ENCODE measurements at places on chromosomes 2 and 18.
A peak's percentile ranks its signal among the peaks of the same experiment; 100 is the strongest.

GRCh38 chr2:8661235-8661634, 20.6 kb upstream of the ID2 start:
- no peak for DNase-seq

DNA sequence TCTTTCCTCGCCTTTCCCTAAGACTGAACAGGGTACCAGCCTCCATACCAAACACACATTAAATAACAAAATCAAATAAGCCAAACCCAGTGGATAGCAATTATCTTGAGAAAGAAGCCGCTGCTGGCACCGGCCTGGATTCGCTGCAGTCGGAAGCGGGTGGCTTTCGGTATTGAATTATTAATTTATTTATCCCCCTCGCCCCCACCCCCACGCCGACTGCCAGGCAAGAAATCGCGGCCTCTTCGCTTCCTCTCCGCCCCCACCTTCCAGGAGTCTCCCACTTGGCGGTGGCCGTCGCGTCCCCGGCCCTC, 370 bp upstream of the ZNF804A start:
- DNase-seq, result no peak

- DNase-seq, result no peak
Measured at GRCh38 chr2:163736433-163737189, 803 bp upstream of the FIGN start.

DNA sequence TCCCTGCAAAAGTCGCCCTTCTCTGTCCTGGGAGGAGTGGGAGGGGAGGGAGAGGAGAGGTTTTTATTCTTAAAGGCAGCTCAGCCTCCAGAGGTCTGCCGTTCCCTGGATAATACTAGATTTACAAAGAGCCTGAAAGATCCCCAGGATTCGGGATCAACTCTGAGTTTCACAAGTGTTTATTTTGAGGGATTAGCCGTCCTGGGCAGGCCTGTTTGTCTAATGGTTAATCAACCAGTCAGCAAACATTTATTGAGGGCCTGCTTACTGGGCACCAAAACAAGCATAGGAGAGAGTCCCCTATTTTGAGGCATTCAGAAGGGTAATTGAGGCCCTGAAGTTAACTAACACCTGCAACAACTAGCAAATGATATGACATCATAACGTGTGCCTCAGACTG, 152.6 kb upstream of the SLC1A4 start:
- no peak for DNase-seq

GRCh38 chr2:98479959-98480524, 35.4 kb downstream of the INPP4A start:
- DNase-seq, result peak; percentile 53

Data from activated CD4-positive, alpha-beta T cell treated with anti-CD3 and anti-CD28 coated beads for 4 hours (primary cell).